ENCODE measurements at places on chromosomes 12 and 14.

DNA sequence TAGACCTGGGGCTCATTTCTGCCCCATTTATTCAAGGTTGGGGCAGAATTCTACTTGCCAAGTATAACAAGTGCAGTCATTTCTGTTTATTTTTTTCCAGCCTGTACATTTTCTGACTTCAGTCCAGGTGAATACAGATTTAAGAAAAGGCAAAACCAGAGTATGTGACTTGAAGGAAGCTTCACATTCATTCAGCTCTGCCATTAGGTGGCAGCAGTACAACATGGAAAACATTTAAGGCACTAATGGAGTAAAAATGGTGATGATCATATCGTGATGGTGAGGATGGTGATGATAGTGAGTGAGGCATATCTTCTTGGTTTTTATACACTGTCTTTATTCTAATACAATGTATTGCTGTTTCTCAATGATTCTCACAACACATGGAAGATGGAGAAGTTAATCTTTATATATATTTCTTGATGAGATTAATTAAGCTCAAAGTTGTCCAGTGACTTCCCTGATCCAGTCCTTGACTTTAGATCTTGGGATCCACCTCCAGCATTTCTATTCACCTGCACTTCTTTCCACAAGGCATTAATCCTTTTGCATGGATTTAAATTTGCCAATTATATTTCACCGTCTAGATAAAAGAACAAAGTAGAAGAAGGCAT is 176.7 kb upstream of the SEL1L start:
- DNase-seq = peak; percentile 25

DNA sequence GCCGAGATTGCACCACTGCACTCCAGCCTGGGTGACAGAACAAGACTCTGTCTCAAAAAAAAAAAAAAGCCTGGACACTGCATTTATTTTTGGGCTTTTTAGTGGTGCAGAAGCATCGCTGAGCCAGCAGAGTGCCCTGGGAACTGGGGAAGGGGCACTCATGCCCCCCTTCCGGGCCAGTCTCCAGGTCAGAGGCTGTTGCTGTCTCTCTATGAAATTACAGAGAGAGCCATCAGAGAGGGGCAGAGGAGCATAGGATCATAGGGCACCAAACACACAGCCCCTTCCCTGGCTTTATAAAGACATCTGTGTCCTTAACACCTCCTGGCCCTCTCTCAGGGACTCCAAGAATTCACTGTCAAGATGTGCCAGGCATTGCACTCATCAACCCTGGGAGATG is 195.8 kb downstream of the CALM1 start:
- no peak for DNase-seq

- DNase-seq = no peak
Observed at GRCh38 chr12:116532428-116532827, 26.8 kb upstream of the MAP1LC3B2 start.

DNA sequence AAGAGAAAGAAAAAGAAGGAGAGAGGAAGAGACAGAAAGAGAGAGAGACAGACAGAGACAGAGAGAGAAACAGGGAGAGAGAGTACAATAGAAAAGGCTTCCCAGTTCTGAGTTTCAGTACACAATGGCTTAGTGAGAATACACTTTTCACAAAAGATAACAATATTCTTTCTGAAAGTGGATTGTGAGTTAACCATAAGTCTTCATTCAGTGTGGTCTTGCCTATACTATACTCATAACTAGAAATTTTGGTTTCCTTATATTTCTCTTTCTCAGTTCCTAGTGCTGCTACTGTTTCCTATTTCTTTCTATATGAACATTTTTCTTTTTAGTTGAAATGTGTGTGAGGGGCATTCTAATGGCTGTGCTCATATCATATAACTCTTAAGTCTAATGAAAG is 9.3 kb downstream of the CD163L1 start:
- DNase-seq = no peak

DNA sequence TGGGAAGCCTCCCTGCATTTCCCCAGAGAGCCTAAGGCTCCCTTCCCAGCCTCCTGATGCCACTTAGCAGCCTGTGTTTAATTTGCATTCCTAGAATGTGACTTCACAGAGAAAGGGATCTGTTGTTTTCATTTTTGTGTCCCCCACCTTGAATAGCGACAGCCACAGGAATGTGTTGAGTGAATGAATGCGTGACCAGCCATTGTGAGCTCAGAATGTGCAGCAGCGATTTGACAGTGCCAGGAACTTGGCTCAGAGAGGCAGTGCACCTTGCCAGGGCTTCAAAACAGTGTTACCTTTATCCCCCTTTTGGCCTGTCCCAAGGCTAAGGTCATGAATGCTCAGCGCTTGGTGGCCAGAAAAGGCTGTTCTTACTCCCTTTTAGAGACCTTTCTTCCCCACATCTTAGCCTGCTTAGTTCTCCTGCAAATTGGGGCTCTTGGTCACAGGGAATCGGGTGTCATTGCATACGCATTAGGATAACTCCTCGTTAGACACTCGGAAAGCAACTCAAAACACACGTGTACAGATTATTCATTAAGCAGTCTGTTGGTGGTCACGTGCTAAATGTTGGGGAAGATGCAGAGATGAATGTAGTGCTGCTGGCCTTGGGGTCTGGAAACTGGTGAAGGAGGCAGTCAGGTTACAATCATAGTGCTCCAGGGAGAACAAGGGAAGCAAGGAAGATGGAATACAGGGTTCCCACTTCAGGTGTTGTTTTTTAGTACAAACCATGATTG is 9.8 kb downstream of the NTF3 start:
- no peak for DNase-seq

DNA sequence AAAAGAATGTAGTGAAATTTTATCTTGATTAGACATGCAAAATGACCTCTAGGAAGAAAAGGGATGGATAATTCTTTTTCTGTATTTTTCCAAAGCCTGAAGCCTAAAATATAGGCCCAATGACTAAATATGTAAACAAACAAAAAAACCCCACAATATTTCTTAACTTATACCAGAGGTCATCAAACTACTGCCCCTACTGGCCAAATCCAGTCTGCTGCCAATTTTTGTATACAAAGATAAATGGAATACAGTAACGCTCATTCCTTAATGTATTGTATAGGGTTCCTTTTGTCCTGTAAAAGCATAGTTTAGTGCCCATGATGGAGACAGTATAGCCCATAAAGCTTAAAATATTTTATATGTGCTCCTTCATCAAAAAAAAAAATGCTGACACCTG is 145.7 kb upstream of the ALG10 start:
- DNase-seq = no peak

- no peak for DNase-seq
Observed at GRCh38 chr14:54040846-54041245, 84.2 kb upstream of the BMP4 start.

- no peak for DNase-seq
Observed at GRCh38 chr12:50362671-50363070, 33.7 kb downstream of the FAM186A start.

DNA sequence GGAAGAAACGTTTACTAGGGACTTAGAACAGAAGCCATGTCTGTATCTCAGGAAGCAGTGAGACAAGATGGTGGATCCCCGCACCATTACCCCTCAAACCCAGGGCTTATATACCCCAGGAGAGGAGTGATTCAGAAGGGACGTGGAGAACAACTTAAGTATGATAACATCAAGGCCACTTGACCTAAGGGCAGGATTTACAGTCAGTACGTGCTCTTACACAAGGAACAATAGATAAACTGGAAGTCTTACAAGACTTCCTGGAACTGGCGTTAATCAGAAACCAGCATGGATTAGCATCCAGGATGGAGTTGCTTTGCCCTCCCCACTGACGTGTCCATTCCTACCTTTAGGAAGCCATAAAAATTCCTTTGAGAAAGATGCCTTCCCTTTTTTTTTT is 8.6 kb upstream of the ETFBKMT start:
- no peak for DNase-seq
